GM12891 (cell line): ENCODE measurements at places on chromosomes 2 and 18.

DNA sequence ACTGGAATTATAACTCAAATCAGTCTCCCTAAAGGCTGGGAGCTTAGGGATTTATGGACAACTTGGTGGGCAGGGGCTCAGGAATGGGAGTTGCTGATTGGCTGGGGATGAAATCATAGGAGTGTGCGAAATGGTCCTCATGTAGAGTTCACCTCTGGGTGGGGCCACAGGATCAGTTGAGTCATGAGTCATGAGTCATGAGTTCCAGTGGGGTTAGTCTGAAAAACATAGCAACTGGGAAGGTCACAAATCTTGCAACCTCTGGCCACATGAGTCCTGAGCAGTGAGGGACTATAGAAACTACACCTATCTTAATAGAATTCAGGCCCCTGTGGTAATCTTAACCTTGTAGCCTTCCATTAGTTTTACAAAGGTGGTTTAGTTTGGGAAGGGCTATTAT, 383.3 kb downstream of the RBM43 start:
- no peak for DNase-seq

DNA sequence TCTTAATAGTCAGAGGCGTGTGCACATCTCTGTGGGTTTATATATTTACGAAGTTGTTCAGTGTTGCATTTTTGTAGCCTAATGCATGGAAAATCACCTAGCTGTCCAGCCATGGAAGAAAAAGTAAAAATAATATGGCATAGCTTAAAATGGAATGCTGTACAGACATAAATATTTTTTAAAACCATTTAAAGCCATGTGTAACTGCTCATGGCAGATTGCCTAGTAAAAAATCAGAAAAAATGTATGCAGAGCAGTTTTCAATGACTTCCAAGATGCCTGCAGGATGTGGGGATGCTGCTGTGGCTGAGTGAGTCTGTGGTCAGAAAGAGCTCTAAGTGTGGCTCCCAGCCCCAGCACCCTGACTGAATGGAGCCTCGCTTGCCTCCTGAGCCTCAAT, 64.8 kb upstream of the ALKAL2 start:
- DNase-seq = no peak

- DNase-seq = no peak
Measured at GRCh38 chr18:50849419-50849821, 29.5 kb upstream of the ME2 start.

DNA sequence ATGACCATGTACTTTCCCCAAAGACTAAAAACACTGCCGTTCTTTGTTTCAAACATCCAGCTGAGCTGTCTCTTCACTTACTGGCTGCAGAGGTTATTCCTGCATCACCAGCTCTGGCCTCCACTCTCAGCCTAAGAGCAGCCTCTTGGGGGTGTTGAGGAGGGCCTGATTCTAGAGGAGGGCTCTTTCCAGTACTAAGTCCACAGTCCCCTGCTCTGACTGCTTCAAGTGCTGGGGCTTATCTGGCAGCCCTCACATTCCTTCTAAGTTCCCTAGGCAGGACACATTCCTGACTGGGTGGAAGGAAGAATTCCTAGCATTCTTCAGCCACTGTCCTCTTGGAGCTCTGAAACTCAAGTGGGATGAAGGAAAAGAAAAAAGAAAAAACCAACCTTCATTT, 32.9 kb upstream of the EHBP1 start:
- DNase-seq = no peak

DNA sequence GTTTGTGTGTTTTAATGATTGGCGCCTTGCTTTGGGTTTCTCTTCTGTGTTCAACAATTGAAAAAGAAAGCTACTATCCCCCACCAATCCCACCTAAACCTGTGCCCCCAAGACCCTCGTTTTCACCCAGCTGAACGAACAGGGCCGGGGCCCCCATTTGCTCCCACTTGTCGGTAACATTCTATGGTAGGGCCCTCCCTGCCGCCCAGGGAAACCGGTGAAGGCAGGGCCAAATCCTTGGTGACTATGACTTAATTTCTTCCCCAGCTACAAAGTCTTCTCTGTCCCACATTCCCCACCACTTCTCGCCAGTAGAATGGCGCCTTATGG, 598 bp upstream of the SNRNP200 start:
- no peak for DNase-seq

DNA sequence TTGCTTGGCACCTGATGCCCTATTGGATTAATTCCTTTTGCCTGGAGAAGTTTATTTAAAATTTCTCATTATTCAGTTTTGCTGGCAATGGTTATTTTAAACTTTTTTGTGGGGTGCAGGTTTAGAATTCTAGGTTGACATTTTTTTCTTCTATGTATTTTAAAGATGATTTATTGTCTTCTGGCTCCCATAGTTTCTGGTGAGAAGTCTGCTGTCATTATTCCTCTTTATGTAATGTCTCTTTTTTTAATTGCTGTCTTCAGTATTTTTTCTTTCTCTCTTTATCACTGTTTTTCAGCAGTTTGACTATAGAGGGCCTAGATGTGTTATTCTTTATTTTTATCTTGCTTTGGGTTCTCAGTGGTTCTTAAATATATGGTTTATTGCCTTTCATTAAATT, 182.2 kb upstream of the STON1 start:
- DNase-seq = no peak

GRCh38 chr2:237715459-237715947, 83.1 kb upstream of the RBM44 start:
- no peak for DNase-seq

- DNase-seq = no peak
Measured at GRCh38 chr2:61993422-61994024, 88.0 kb downstream of the COMMD1 start.

- DNase-seq = no peak
Measured at GRCh38 chr2:232861353-232861752, 8.7 kb upstream of the SNORC start.

GRCh38 chr2:5691221-5691984, 781 bp upstream of the SOX11 start:
- no peak for DNase-seq

- no peak for DNase-seq
Measured at GRCh38 chr2:64697297-64698176, 43.8 kb upstream of the SERTAD2 start.

- no peak for DNase-seq
Measured at GRCh38 chr2:234341306-234341985, 155.4 kb downstream of the ARL4C start.

DNA sequence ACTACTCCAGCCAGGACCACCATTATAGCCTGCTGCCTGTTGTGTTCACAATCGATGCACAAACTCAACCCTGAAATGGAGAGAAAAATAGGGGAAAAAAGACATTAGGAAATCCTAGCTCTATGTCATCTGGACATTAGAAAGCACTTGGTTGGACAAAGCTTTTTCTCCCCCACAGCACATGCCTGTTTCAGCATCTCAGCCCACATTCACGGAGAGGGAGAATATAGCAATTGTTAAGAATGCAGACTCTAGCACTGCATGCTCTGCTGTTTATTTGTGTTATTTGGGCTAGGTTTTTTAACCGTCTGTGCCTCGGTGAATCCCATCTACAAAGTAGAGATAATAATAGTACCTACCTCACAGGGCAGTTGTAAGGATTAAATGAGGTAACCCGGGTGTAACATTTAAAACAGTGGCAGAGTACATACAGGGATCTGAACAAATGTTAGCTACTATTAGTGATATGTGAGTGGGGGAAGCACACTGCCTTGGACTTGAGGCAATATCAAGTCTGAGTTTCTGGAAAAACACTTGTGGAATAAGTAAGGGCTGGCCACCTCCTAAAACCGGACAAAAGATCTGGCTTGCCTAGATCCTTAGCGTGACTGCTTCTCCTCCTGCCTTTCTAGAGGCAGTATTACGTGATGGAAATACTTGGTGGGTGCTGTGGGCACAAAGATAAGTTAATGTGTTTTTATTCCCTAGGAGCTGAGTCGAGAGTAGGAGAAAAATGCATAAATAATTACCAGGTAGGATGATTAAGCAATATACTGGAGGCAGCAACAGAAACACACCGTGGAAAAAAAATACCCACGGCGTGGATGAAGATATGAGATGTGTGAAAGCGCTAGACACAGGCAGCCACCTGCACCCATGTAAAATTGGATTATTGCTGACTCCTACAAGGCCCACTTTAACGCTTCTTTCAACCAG, 1.0 kb upstream of the PPP1CB start:
- no peak for DNase-seq
